ENCODE measurements at places on chromosomes 7 and 10.

GRCh38 chr7:26479581-26479980 lies 187.9 kb downstream of the SNX10 start:
- DNase-seq: no peak

DNA sequence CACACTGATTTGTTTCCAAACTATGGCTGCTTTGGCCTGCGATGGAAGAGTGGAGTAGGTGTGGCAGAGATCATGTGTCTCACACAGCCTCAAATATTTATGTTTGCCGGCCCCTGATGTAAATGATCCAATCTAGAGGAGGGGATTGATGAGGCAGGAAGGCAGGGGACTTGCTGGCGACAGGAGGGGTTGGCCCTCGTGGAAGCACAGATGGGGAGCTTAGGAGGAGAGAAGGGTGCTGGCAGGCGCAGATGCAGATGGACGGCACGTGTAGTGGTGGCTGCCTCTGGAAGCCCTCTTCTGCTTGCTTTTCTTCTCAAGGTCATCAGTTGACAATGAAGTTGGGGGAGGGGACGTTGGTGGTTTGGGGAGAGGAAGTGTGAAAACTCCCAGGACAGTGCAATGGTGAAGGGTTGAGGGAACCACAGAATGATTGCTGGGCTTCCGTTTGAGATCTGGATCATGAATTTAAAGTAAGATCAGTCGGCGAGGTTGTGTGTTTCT lies 15.4 kb downstream of the COL13A1 start:
- no peak for DNase-seq

DNA sequence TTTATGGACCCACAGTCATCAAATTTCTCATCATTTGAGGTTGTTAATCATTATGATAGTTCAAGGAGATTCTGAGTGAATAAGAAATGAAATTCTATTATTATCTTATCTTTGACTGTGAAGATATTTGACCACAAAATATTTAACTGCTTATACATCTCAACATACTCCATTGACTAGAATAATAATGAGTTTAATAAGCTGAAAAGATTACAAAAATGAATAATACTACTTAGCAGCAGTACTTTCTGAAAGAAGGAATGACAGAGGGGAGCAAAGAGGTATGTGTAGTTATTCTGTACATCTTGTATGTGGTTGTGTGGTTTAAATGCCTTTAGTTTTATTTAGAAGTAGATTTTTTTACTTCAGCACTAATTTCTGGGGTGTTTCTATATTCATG lies 214.2 kb downstream of the PRKG1 start:
- DNase-seq: no peak

DNA sequence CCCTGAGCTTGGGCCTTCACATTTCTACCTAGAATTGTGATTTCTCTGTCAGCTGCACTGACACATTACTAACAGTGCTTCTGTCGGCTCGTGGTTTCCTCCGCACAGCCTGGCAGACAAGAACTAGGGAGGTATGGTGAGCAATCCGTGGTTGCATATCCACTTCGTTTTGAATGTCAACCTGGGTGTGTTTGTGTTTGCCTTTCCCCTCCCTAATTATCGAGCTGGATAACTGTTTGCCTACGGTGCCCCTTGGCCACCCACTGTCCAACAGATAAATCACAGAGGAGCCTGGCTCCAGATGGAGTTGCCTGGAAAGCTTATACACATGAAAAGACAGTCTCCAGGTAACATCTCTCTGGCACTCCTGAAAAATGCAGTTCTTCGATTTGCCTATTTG lies 228.8 kb downstream of the TRIL start:
- DNase-seq: no peak

- DNase-seq: no peak
Measured at GRCh38 chr7:150003304-150003810, 129.6 kb downstream of the ATP6V0E2 start.

DNA sequence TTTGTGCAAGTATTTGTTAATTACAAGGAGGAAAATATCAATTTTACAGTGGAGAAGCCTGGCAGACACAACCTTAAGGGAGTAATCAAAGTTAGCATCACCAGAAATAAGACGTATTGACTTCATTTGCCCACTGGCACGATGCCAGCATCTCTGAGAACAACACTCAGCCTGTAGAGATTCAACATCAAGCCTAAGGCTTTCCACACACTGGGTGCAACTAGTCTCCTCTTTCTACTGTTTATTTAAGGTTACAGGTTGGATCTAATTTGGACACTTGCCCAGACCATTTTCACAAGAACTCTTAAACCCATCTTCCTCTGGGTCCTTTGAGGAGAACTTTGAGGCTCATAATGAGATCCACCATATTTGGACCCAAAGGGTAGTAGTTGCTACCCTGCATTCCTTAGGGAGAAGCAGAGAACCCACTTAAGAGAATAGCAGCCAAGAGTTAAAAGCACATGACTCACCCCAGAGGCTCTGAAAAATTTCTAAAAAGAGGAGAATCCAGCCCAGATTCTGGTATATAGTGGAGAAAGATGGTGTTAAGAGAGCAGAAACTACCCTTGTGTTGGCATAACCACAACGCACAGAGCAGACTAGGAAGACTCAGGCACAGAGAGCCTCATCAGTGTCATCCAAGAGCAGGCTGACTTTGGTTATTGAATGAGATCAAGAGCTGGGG lies 97.3 kb downstream of the CCDC71L start:
- DNase-seq: no peak

DNA sequence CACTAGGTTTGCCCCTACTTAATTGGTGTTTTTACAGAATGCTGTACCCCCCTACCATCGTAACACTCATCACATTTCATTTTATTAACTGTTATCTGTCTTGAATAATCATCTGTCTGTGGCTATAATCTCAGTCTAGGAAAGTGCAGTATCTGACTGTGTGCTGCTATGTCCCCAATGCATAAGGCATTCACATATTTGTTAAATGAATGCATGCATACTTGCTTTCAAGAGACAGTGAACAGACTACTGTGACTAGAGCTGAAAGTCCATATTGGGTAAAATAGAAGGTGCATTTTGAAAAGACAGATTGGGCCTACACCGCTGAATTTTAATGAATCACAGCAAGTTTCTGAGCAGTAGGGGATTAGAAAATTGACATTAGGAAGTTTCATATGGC lies 112.3 kb downstream of the ARHGAP12 start:
- no peak for DNase-seq

DNA sequence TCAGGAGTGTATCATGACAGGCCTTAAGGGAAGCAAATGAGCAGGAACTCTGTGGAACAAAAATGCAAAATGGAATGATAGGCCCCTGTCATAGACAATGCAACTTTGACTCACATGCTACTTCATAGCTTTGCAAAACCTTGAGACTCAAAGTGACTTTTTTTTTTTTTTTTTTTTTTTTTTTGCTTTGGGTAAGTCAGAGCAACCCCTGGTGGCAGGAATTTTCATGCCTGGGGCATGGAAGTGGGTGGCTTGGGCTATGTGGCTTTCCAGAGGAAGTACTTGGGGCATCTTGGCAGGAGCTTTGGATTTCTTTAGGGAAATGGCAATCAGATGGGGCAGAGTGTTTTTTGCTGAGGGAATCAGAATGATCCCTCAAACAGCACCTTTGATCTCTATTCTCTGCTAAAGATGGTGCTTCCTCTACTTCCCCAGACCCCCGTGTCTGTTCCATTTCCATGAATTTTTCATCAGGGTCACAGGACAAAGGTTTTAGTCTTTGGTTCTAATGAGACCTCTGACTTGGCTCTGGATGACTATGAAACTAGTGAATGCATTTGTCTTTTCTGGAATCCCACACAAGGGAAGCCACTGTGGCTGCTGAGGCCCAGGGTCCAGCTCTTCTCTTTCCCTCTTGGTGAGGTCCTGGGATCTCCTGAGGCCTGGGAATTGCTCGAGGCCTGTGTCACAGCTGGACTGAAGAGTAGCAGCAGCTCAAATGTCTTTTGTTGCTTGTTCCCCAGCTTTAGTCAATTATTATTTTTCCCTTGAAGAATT lies 62.8 kb downstream of the TACC2 start:
- DNase-seq: no peak

GRCh38 chr7:153170287-153170686 lies 410.7 kb downstream of the ACTR3B start:
- no peak for DNase-seq

GRCh38 chr7:143846692-143847091 lies 55.3 kb downstream of the TCAF1 start:
- DNase-seq: no peak

GRCh38 chr10:102235598-102235920 lies 5.8 kb downstream of the PITX3 start:
- no peak for DNase-seq

DNA sequence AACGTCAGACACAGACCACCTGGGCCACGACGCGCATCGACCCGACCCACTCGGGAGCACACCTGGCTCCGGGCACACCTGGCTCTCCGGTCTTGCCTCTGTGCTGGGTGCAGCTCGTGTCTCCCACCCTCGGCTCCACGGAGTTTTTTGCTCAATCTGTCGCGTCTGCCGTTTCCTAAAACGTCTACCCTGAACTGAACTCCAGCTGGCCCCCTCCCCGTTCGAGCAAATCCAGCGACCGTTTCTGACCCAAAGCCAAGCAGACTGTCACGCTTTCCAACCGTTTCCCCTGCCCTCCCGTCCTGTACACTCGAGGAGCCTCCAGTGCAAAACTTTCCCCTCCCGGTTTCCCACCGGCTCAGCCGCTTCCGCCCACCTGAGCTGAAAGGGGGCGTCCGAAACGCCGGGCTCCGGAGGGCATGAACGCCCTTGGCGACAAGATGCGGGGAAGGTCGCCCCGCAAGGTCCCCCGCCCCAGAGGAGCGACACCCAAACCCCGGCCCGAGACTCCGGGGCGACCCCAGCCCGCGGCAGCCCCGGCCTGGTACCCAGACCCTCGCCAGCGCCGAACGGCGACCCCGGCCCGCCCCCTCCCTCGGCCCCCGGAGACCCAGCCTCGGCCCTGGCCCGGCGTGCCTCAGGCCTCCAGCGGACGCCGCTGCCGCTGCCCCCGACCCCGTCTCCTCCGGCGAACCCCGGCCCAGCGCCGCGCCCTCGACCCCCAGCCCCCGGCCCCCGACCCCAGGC lies 557 bp downstream of the CYTH3 start:
- DNase-seq: peak; percentile 7

GRCh38 chr7:82414389-82414788 lies 29.2 kb downstream of the CACNA2D1 start:
- no peak for DNase-seq

DNA sequence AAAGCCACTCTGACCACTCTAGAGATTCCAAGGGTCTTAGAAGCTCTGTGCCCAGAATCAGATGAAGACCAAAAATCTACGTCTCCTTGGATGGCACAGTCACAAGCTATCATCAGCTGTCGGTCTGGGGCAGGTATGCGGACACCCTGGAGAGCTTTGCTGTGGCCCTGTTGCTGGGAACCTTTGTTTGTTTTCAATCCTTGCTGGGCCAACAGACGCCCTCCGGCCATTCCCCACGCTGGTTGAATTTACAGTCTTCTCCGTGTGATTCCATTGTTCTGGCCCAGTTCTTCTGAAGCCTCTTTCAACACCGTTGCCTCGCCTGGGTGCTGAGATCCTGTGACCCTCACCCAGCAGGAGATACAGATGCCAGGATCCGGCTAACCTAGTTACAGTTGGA lies 149.4 kb upstream of the PFKP start:
- DNase-seq: no peak

GRCh38 chr7:47782792-47783191 lies 165.5 kb downstream of the PKD1L1 start:
- DNase-seq: no peak

DNA sequence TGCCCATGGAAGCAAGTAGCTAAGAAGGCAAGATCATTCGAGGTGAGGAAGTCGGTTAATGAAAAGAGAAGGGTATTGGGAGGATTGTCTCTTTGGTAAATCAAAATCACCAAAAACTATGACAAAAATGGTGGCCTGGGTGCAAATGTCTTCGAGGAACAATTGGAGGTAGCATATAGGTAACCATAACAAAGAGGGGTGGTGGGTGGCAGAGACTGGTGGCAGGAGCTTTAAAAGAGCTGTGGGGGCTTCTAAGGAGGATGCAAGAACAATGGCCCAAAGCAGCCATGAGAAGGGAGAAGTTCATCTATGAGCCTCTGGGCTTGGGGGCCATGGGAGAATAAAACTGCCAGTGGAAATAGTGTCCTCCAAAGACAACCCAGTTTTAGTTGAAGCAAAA lies 172.2 kb upstream of the PDE1C start:
- no peak for DNase-seq
